ENCODE measurements at places on chromosomes 7 and 10. TPM values are rescaled to one million over a fixed set of nuclear protein-coding genes. Genes with fewer than 3 reads are reported as not detected.

Gene ANKRD30A
- total RNA-seq = not detected

Gene FAM25C
- total RNA-seq = not detected

- peak; percentile 33 for DNase-seq
These were observed 201.9 kb upstream of the FRMD4A start for GRCh38 chr10:14532473-14533251.

DNA sequence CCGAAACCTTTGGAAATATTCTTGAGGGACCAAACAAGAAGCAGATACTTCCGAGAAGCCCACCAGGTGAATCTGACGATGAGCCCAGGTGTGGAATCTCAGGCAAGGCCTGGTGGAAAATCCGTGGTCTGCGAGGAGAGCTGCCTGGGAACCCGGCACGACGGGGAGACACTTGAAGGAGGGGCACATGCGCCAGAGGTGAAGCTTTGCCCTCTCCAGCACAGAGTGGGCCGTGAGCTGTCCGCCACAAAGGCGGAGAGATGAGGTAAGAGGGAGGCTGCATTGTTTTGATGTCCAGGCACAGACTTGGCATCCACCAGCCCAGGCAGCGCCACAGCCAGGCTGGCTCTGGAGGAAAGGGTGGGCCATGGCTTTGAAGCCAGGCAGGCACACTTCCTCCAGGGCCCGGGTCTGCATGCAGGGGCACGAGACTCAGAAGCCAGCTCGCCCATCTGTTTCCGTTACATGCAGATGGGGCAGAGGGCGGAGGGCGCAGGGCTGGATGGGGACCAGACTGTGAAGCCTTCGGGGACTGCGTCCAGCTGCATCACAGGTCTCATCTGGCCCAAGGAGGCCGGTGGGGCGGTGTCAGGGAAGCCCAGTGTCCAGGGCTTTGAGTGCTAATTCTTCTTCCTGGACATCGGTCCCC lies 45.4 kb downstream of the CALML3 start:
- no peak for DNase-seq

DNA sequence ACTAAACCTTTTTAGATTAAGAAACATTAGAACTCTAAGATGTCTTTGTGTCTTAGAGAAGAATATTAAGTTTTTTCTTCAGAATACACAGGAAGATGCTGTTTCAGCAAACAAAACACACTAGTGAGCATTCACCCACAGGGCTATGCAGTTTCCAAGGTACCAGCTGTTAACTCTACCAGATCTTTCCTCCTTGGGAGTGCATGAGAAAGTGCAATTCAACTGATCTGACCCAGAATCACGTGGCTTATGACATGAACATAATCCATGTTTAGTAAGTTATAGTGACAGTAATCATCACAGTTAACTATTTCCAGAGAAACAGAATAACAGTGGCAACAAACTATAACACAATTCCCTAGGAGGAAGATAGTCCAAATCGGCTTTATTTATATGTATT lies 270.7 kb downstream of the CACNA2D1 start:
- no peak for DNase-seq

DNA sequence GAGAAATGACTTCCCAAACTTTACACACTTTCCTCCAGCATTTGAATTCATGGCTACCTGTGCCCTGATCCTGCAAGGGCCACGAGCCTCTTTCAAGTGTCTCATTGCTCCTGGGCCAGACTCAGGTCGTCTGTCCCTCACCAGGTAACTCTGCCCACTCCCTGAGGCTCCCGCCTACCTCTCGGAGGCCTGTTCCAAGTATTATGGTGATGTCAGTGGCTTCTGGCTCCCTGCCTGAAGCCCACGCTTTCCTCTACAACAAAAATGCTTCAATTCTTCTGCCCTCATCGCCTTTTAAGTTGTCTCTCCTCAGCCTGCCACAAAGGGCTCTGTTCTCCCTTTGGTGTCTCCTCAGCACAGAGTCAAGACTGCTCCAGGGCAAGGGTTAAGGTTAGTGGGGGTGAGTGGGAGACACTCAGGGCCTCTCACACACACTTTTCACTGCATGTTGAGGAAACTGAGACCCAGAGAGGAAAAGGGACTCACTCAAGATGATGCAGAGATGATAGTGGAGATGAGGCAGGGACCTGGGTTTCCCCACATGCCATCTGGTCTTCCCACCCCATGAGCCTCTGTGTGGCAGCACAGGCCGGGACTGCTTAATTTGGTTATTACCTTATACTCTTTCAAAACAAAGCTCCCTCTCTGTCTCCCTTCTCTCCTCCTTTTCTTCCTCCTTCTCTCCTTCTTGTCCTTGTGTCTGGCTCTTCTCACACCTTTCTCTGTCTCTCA lies 28.3 kb upstream of the EGR2 start:
- DNase-seq = no peak

- DNase-seq = no peak
These were observed 18.8 kb downstream of the NT5C3A start for GRCh38 chr7:33043501-33044400.

DNA sequence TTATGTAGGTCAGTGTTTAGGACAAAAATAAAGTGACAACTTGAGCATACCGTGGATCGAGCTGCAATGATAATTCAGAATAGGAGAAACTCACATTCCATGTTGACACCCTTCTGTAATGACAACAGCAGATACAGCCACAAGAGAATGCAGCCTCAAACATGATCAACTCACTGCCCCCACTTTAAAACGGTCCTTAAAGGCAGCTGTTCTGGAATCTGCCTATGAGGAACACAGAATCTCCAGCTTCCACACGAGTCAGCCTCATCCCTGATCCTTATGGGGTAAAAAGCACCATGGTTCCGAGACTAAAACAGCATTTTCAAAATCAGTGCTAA lies 32.5 kb upstream of the DAGLB start:
- no peak for DNase-seq

DNA sequence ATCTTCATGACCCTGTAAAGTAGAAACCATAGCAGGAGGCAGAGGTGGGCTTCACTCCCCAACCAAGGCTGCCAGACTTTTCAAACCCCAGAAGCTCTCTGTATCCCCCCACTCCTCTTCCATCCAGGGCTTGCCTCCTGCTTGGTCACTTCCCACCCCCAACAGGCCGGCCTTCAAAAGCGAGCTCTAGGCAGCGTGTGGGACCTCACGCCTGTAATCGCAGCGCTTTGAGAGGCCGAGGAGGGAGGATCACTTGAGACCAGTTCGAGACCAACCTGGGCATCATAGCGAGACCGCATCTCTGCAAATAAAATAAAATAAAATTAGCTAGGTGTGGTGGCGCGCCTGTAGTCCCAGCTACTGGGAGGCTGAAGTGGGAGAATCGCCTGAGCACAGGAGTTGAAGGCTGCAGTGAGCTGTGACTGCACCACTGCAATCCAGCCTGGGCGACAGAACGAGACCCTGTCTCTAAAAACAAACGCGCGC lies 743 bp upstream of the POR start:
- DNase-seq = no peak

GRCh38 chr7:43491984-43492383 lies 90.9 kb upstream of the STK17A start:
- peak; percentile 41 for DNase-seq

DNA sequence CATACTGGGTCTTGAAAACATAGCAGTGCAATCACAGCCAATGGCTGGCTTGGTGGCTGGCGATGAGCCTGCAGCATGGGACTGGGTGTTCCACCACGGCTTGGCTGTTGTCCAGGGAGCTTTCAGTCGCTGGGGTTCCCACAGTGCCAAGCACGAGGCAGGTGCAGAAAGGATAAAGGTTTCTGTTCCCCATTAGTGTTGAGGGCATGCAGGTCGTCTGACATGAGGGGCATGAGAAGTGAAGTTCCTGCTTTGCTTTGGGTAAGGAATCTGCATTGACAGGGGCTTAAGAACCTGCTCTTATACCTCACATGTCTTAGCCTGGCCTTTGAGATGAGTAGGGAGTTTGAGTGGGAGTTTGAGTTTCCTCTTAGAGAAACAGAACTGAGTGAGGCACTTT lies 9.0 kb upstream of the CFTR start:
- DNase-seq = no peak

DNA sequence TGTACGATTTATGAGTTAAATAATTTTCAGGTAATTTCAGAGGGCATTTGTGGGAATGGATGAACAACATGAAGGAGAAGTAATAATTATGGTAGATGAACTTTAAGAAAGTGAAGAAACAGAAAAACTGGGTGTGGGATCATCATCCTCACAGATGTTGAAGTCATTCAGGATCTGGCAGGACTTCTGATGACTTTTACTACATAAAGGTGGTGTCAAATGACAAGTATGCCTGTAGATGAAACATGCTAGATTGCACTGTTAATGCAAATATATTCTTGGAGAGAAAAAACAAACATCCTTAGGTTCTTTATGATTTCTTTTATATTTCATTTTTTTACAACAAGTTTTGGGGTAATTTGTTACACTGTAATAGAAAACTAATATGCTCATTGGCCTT lies 230.2 kb downstream of the PCLO start:
- DNase-seq = no peak

- DNase-seq = no peak
These were observed 142.1 kb upstream of the EEPD1 start for GRCh38 chr7:36010656-36011587.

Data from lung microvascular endothelial cell (primary cell).